ENCODE measurements at places on chromosomes 2 and 18.

GRCh38 chr18:13568443-13569392 lies 157.6 kb downstream of the FAM210A start:
- DNase-seq, result no peak

DNA sequence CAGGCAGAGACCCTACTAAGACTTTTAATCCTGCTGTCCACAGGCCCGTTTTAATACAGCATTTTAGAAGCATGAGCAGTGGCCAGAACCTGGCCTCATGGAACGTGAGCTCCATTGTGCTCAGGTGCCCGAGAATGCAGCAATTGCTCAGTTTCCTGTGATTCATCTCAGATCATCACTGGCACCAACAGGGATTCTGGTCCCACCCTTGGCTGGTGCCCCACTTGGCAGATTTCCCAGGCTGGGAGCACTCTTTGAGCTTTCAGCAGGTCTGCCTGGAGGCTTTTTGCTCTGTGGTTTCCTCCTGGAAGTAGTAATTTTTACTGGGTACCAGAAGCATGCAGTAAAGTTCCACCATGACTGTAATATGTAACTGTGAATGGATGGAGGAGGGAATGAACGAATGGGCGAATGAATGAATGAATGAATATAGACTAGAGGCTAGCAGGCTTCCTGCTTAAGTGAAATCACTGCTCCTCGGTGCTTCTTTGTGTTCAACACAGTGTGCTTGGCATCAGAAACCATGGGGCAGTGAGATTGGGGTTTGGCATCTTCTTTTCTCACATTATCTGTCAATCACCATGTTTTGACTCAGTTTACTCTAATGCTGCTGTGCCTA lies 312.9 kb downstream of the PRKCE start:
- no peak for DNase-seq

DNA sequence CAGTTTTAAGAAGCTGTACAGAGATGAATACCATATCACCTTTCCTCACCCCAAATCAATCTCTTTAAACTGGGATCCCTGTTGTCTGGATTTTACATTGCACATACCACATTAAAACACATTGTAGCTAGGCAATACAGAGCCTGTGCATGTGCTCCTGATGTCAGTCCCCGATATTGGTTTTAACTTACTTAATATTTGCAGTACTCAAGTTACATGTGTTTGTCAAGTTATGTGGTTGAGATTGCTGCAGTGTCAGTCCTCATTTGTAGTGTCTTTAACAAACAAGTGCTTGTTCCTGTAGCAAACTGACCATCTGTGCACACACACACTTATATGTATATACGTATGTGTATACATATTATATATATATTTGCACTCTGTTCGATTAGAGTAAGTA lies 10.4 kb upstream of the UBE2E3 start:
- DNase-seq, result no peak

DNA sequence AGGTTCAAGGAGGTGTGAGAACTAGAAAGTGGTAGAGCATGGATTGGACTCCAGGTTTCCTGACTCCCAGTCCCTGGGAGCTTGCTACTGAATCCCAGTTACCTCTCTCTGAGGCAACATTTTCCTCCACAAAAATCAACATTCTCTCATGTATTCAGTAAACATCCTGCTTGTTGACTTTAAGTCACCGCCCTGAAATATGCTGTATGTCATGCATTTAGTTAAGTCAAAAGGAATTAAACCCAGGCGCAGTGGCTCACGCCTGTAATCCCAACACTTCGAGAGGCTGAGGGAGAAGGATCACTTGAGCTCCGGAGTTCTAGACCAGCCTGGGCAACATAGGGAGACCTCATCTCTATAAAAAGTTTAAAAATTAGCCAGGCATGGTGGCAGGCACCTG lies 3.8 kb downstream of the MATN3 start:
- DNase-seq, result no peak

DNA sequence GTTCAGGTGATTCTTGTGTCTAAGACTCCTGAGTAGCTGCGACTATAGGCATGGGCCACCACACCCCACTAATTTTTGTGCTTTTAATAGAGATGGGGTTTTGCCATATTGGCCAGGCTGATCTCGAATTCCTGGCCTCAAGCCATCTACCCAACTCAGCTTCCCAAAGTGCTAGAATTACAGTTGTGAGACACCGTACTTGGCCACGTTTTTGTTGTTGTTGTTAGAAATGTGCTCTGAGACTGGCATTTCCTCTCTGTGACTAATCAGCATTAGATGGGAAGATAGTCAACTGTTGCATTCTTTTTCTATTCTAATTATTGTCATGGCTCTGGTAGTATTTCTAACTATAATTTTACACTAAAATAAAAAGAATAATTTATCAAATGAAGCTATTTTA lies 191.7 kb downstream of the CAMKMT start:
- DNase-seq, result no peak

GRCh38 chr2:162022290-162022945 lies 51.6 kb downstream of the DPP4 start:
- DNase-seq, result no peak

DNA sequence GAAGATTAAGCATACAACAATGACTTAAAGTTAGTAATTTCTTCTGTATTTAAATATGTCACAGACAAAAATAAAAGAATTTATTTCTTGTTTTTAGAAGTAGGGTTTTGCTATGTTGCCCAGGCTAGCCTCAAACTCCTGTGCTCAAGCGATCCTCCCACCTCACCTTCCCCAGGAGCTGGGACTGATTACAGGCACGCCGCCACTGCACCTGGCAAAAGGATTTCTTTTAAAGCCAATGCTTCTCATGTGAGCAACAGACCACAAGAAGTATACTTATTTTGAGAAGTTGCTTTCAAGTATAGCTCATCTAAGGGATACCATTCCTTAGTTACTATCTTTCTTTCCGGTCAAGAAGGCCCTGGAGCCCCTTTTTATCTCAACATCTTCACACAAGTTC lies 57.2 kb upstream of the BBS5 start:
- DNase-seq, result no peak

DNA sequence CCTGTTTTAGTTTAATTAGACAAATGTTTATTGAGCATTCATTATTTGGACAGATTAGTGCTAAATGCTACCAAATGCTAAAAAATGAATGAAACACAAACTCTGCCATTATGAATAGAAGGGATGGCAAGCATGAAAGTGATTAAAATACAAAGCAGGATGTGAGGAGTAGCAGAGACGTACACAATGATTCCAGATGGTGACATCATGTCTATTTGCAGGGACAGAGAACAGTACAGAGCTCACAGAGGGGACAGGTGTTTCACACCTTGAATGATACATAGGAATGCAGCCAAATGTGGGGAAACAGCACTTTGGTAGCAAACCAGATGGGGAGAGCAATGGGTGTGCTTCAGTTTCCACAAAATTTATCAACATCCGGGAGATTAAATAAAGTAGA lies 76.3 kb downstream of the CD226 start:
- DNase-seq, result no peak

DNA sequence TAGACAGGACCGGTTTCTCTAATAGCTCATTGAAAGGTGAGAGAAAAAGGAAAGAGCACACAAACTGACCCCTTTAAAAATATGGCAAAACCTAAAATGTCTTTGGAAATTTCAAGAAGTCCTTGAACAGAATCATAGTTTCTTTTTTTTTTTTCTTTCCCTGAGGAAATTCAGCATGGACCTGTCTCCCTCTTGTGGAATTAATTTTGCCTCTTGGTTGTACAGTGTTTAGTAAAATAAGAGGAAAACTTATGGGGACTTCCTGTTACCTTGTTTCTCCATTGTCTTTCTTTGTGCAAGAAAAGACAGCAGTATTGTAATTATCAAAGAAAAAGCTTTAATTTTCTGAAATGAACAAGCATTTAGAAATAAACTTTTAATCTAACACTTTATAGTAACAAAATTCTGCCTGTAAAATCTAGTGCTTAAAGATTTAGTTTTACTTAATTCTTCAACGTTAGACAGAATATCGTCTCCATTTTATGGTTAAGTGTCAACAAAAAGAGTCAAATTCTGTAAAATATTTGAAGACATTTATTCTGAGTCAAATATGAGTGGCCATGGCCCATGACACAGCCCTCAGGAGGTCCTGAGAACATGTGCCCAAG lies 176.3 kb upstream of the NABP1 start:
- no peak for DNase-seq

- no peak for DNase-seq
These were observed 80.6 kb downstream of the EML6 start for GRCh38 chr2:54803783-54804751.

DNA sequence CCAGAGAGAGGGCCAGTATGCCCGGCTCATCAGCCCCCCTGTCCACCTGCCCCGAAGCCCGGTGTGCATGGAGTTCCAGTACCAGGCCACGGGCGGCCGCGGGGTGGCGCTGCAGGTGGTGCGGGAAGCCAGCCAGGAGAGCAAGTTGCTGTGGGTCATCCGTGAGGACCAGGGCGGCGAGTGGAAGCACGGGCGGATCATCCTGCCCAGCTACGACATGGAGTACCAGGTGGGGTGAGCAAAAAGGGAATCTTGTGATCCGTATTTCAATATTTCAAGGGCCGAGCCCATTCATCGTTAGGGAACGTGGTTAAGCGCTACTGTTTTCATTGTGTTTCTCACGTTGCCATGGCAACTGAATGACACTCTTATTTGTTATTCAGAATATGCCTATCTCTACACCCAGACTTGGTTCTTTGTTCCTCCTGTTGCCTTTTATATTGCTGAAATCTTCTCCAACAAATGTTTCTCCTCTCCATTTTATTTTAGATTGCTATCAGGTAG lies 81.5 kb downstream of the NRP2 start:
- no peak for DNase-seq

GRCh38 chr2:12099374-12099773 lies 352.9 kb downstream of the LPIN1 start:
- no peak for DNase-seq

DNA sequence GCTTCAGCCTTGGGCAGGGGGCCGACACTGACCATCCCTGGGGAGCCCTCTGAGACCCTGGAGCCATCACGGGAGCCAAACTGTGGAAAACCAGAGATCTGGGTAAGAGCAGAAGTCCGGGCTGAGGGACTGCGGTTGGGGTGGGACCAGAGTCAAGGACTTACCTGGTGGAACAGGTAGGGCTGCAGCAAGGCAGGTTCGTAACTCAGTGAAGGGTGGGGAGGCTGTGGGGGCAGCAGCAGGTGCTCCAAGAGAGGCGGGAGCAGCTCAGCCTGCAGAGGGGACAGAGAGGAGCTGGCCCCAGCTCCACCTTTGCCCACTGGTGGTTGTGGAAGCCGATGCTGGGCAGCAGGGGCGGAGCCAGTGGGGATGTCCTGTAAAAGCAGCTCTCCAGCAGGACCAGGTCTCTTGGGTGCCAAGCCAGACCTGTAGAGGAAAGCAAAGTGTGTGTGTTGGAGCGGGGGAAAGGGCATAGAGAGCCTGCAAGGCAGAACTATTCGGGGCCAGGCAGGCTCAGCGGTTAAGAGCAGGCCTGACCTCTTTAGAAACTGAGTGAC lies 6.7 kb downstream of the PTPRN start:
- no peak for DNase-seq

DNA sequence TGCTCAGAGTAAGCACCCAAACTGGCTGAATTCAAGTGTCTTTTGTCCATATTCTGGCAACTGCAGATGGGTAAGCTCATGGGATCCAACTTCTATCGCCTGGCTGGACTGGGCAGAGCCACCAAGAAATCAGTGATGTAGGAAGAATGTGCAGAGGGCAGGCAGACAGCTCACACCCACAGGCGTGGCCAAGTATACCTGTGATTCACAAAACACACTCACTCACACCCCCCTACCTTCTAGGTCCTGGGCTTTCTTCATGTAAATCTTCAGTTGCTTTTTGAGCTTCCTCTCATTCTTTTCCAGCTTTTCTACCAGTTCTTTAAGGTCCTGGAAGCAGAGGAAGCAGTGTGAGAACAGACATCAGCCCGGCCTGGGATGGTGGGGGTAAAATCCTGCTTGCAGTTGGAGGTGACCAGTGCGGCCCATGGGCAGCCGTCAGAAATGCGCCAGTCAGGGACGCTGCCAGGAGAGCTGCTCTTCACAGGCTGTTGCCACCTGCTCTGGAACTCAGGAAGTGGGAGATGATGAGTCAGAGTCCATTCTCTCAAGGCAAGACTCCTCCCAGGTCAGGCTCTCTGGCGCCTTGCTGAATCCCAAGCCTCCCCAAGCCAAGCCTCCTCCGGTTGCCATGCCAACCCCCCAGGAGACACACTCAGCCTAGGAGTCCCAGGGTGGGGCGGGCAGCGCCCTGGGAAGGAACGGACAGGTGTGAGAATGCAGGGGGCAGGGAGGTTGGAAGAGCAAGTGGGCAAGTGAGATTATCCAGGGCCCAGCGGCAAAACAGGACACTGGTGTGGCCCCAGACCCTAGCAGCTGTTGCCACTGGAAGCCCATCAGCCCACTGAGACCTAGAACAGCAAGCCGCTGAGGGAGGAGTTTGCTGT lies 36.2 kb upstream of the ACAA2 start:
- no peak for DNase-seq

DNA sequence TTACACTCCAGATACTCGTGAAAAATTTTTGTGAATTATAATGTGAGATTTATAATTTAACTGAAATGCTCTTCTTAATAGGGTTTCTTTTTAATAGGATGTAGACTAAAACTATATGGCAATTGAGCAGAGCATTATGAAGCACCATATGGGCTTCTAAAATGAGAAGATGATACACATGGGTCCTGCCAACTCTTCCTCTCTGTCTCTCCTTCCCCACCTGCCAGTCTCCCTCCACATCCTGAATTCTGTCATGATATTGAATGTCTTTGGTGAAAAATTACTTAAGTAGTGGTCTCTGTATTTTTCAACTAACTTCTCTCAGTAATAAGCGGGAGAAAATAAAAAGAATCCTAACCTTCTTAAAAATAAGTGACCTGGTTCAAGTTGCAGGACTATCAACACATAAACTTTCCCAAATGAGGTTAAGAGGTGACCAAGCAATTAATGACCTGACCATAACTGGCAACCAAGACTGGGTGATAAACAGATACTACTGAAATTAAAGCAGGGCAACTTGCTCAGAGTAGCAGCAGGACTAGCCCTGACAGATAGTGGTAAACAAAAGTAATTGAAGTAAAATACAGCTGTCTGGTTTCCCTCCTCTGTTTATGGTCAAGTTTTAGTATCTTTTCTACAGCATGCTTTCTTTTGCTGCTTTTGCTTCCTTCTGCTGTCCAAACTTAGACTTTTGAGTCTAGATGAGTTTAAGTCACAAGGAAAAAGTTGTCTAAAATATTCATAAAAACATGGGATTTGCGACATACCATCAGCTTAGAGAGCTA lies 117.1 kb upstream of the PDE1A start:
- no peak for DNase-seq

GRCh38 chr2:96792772-96793749 lies 23.0 kb upstream of the CNNM3 start:
- no peak for DNase-seq

DNA sequence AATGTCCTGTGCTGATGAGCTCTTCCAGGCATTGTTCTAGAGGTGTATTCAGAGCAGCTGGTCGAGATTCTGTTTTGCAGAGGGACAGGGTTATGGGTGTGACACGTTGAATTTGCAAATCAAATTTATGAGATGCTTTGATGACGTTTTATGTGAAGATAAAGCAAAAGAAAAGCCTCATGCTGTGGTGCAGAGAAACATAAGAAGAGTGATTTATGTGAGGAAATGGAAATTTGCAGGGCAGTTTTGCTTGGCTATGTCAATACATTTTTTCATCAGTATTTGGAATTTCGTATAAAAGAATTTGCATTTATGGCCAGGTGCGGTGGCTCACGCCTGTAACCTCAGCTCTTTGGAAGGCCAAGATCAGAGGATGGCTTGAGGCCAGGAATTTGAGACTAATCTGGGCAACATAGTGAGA lies 36.4 kb downstream of the TSN start:
- no peak for DNase-seq

- DNase-seq, result no peak
These were observed 647.8 kb upstream of the SLC39A10 start for GRCh38 chr2:195009202-195009601.

GRCh38 chr2:176502619-176503018 lies 233.4 kb downstream of the MTX2 start:
- DNase-seq, result no peak

- no peak for DNase-seq
These were observed 200.9 kb upstream of the PKDCC start for GRCh38 chr2:41846962-41847361.

Measured in CD4-positive, alpha-beta T cell treated with Interleukin-4 for 4 hours (primary cell).